ENCODE measurements at places on chromosomes 2 and 18.
A peak's percentile ranks its signal among the peaks of the same experiment; 100 is the strongest.

- no peak for DNase-seq
These were observed 217.0 kb upstream of the CXCR4 start for GRCh38 chr2:136334967-136335366.

- DNase-seq: no peak
These were observed 10.4 kb downstream of the HRH4 start for GRCh38 chr18:24470805-24471204.

DNA sequence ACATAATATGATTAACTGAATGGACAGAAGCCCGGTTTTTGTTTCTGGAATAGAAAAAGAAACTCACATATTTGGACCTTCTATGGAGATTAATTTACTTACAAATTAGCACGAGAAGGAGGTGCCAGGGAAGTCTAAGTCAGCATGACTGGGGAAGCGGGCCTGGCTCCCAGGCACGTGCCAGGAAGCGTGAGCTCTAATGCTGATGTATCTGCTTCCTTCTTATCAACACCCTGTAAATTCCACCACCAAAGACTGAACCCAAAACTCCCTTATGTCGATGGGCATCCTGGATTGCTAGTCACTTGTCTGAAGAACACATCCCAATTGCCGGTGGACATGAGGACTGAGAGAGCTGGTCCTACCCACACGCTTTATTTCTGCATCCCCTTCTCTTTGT lies 134.5 kb downstream of the GALNT14 start:
- no peak for DNase-seq

- DNase-seq: no peak
These were observed 87.1 kb downstream of the C1QL2 start for GRCh38 chr2:119071476-119071875.

DNA sequence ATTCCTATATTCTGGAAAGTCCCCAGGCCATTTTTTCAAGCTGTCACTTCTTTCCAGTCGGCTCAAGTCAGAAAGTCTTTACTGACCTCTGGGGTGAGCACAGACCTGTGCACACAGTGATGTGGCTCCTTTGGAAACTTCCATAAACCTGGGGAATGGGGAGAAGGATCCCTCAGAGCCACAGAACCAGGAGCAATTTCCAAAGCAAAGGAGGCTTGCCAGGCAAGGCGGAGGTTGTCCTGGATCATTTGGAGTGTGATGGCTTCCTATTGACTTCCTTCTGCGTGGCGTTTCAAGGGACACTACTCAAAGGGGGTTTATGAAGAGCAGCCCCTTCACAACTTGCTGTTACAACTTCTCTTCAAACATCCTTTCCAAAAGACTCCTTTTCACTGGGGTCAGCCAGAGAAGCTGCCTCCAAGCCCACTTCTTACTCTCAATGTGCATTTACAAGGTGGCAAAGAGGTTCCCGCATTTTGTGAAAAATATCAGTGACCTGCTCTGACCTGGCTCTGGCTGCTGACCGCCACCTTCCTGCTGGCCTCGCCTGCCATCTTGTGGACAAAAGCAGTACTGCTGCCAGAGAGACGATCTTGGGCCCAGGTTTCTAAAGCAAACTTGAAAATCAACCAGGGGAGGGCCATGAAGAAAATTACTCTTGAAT lies 18.2 kb upstream of the TMEM247 start:
- peak; percentile 79 for DNase-seq

DNA sequence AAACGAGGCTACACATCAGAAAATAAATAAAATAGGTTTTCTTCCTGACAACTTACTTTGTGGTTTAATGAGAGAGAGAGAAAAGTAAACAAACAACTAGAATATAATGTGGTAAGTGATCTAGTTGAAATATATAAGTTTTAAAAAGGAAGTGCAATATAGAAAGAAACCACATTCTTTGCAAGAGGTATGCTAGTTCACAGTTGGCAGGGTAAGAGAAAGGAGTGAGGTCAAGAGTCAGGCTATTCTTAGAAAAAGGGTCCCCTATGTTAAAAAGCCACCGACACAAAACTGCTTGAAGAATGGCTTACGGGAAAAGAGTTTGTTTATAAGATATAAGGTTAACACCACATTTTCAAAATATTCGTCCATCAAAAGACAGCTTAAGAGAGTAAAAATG lies 462.1 kb downstream of the ERBB4 start:
- DNase-seq: no peak

DNA sequence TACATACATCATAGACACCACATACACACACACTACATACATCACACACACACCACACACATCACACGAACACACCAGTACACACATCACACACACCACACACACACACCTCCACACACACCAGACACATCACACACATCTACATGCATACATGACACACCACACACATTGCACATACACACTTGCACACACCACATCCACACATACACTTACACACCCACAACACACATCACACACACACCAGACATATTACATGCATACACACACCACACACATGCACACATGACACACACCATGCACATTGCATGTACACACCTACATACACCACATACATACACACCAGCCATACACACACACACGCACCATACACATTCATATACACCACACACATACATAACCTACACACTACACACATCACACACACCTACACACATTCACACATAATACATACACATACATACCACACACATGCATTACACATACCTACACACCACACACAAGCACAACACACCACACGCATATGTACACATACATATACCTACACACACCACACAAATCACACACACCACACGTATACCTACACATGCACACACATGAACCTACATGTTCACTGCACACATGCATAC lies 156.5 kb downstream of the NDUFA10 start:
- DNase-seq: no peak

DNA sequence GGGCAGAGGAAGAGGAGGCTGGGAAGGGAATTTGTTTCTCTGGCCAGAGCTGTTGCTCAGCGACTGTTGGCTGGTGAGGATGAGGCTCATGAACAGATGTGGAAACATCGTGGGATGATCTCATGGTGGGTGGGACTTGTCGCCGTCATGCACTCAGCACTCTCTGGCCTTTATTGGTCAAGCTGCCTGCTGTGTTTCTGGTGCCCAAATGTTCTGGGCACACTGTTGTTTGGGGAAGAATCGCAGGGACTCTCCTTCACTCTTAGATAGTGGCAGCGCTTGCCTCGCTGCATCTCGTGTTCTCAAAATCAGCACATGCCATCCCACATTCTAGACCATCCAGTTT lies 145.6 kb downstream of the AGAP1 start:
- DNase-seq: peak; percentile 16

DNA sequence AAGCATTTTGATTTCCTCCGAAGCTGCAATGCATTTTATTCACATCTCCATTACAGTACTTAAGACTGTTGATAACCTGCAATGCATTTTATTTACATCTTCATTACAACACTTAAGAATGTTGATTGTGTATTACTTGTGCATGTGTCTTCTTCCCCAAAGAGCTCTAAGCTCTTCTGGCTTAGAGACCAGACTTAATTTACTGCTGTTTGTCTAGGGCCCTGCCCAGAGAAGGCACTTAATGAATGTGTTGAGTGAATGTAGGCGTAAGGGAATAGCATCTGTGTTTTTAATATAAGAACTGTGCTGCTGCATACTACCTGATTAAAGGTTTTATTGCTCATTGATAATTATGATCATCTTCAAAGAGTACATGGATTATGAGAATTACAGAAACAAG lies 295.6 kb downstream of the ZNF385B start:
- no peak for DNase-seq

GRCh38 chr18:34820360-34821065 lies 110.4 kb downstream of the DTNA start:
- DNase-seq: no peak

- DNase-seq: no peak
These were observed 109.1 kb downstream of the TMEM17 start for GRCh38 chr2:62396880-62397279.

GRCh38 chr2:100957996-100958653 lies 44.0 kb upstream of the RPL31 start:
- no peak for DNase-seq

- no peak for DNase-seq
These were observed 6.3 kb upstream of the PLEKHM3 start for GRCh38 chr2:208031608-208032019.

GRCh38 chr18:12722731-12723130 lies 19.9 kb downstream of the PSMG2 start:
- DNase-seq: no peak

DNA sequence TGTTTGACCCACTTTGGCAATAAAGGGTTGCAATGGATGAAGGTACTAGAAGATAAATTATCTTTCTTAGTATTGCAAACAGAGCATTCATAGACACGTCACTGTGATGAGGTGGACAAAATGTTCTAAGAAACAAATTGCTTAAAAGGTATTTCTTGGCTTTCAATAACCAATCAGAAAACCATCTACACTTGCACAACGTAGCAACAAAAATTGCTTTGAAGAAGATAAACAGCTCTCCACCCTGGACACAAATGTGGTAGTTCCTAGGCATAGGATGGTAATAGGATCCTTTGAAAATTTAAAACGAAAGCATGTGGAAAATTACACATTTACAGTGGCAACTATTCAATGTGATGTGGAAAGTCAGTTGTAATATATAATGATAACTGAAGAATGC lies 439.9 kb upstream of the ETAA1 start:
- no peak for DNase-seq

DNA sequence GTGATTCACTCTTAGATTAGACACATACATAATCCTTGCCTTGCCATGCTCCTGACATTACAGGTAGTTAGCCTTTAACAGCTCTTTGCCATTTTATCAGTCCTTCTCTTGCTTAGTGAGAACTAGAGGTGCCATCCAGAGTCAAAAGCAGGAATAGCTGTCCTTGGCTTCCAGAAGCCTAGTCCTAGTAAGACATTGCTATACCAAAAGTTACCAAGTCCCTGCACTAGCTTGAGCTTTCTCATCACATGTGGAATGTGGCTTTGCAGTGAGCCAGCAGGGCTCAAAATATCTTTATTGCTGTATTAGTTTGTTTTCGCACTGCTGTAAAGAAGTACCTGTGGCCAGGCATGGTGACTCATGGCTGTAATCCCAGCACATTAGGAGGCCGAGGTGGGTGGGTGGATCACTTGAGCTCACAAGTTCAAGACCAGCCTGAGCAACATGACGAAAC lies 104.7 kb upstream of the NOSTRIN start:
- no peak for DNase-seq

GRCh38 chr2:227238238-227239237 lies 74.1 kb downstream of the COL4A3 start:
- peak; percentile 14 for DNase-seq
